Transverse colon (tissue), 4 donors: ENCODE measurements at places on chromosomes 7 and 10. TPM values are rescaled to one million over a fixed set of nuclear protein-coding genes. Genes with fewer than 3 reads are reported as not detected.

The SPDYE11 gene
- not detected for total RNA-seq

The OR2A12 gene
- total RNA-seq, result not detected

The NKX1-2 gene
- total RNA-seq, result not detected

The ADCY1 gene
- total RNA-seq, result not detected

The MRC1 gene
- 22.1 TPM for total RNA-seq

The CLCN1 gene
- not detected for total RNA-seq

The ST7 gene
- 17.6 TPM for total RNA-seq

The PDCD4 gene
- total RNA-seq, result 546 TPM

The KIF11 gene
- total RNA-seq, result 0.60 TPM

The FAM221A gene
- 13.3 TPM for total RNA-seq

The LDB1 gene
- total RNA-seq, result 73.8 TPM

The DENND2A gene
- total RNA-seq, result 19.9 TPM

The CASTOR2 gene
- total RNA-seq, result 9.6 TPM

The GATA3 gene
- total RNA-seq, result not detected

The DRGX gene
- 0.32 TPM for total RNA-seq

The MCM10 gene
- total RNA-seq, result 0.41 TPM
